ENCODE measurements at places on chromosomes 2 and 18.

- peak; percentile 83 for DNase-seq
Measured at GRCh38 chr2:181715033-181715630, 34.8 kb upstream of the NEUROD1 start.

GRCh38 chr2:205872716-205873115 lies 190.4 kb downstream of the NRP2 start:
- no peak for DNase-seq

DNA sequence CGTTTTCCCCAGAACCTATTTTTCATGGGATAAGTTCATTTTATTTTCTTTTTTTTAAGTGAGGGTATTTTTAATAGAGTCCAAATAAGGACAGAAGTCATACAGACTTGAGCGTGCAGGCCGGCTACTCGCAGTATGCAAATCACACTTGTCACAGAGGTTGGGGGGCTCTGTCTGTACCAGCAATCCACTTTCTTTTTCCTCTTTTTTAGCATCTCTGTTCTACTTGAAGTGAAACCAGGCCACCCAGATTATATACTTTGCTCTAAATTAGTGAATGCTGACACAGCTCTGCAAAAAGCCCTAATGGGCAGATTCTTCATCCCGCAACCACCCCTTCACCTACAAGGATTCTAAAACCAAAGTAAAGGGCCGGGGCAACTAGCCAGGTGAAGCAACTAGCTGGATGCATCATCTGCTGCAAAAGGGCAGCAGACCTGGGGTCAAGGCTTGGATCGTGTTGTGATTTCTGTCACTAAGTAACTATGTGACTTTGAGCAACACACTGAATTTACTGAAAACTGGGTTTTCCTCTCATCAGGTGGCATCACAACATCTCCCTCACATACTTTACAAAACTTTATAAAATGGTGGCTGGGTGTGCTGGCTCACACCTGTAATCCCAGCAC lies 18.4 kb downstream of the KDSR start:
- no peak for DNase-seq

- DNase-seq, result no peak
Measured at GRCh38 chr2:197108758-197109157, 182.3 kb upstream of the PGAP1 start.

DNA sequence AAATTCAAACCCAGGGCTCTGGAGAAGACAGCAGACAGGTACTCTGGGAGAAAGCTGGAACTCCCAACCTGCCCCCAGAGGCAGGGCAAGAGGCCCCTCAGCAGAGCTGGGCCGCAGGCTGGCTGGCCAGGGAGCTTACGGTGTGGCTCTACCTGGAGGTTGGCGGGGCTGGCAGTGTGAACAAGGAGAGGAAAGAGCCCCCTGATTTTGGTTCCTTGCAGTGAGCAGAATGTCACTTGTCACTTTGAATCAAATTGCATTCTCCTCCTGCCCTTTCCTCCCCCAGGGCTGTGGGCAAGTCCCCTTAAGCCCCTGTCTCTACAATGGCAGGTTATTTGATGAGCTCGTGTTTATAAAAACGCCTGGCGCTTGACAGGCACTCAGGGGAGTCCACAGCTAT lies 32.6 kb downstream of the MYO7B start:
- no peak for DNase-seq

DNA sequence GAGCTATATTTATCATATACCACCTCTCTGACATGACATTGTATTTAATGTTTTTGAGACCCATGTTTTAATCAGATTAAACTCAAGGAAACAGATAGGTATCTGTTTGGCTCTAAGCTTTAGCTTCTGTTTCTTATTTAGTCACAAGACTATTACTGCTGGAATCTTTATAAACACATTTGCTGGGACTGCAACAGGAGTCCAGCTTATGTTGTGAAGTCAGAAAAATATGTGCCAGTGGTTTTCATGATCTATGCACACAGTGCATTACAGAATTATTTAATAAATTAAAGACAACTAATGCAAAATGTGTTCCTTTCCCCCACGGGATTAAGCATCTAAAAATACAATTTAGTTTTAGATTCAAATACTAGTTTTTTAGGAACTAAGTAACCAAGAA lies 338.9 kb downstream of the ZEB2 start:
- DNase-seq, result no peak

DNA sequence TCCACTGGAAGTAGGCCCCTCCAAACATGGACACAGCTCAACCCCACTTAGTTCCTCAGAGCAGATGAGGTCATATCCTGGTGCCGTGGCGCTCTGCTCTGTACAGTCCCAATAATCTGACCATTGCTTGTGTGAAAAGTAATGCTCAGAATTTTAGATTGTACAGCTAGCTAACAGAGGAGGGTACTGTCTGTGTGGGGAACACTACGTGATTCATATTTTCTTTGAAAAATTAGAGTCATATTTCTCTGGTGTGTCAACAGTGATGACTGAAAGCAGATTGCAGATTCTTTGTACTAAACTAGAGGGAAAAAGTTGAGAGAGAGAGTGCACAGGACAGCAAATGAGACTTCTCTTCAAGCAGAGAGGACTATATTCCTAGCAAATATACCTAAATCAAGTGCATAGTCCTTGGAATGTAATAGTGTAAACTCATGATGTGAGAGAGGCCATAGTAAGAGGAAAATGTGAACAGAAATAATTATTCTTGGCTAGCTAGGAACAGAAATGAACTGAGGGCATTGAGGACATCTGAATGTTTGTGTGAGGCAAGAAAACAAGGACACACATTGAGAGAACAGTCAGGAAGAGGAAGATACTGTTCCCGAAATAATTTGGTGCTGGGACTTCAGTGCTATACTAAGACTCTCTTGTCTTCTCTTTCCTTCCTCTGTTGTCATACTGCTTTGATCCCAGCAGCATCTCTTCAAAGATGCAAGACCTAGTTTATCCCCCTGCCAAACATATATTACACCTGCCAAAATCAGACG lies 157.0 kb upstream of the RND3 start:
- DNase-seq, result no peak
